Activated T-cell treated with anti-CD3 and anti-CD28 coated beads, Interleukin-2, amount 50 U/mL, for 4 hours (primary cell): ENCODE measurements at places on chromosomes 12 and 14. TPM values are rescaled to one million over a fixed set of nuclear protein-coding genes. Genes with fewer than 3 reads are reported as not detected.
A peak's percentile ranks its signal among the peaks of the same experiment; 100 is the strongest.

DNA sequence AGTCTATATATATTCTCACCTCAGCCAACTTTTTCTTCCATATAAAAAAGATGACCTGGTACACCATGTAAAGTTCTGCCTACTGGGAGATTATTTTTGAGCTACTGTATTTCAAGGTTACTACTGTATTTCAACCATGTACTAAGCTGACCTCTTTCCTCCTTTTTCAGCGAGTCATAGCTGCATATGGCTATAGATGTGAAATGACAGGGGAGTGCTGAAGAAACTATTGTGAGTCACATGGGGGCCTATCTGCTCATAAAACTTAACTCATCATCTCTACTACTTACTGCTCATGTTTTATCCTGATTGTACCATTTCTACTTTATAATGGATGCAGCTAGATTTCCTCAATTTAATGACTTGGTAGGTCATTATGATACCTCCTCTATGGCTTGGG lies 571.4 kb upstream of the ATP2B1 start:
- no peak for DNase-seq

DNA sequence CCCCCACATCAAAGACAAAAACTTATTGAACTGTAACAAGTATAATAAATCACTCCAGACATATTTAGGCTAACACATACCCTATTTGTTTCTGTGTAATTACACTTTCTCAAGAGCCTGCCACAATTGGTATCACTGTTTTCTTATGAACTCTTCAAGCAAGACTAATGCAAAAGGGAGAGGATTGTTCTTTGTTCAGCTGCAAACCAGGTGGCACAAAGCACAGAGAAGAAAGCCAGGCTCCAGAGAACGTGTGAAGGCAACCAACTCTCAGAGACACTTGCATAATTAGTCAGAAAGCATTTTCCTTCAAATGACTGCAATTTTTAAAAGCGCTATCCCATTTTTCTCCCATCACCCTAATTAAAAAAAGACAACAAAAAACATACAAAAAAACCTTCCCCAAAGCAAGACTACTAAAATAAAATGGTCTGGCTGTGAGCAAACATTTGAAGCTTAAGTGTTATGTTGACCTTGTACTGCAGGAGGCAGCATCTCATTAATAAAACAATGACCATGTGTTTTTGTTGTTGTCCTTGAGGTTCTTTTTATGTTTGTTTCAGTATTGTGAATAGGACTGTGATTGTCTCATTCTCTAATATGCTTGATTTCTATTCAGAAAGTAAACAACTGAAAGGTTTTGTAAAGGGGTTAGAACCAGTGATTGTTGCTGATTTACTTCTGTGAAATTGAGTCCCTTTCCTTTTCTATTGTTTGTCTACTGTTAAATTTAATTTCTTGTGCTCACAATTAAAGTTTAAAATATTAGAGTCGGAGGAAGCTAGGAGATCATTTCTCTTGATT lies 452.7 kb upstream of the PDE3A start:
- DNase-seq, result no peak

- DNase-seq, result no peak
These were observed 459.6 kb upstream of the RGS6 start for GRCh38 chr14:71472356-71473340.

DNA sequence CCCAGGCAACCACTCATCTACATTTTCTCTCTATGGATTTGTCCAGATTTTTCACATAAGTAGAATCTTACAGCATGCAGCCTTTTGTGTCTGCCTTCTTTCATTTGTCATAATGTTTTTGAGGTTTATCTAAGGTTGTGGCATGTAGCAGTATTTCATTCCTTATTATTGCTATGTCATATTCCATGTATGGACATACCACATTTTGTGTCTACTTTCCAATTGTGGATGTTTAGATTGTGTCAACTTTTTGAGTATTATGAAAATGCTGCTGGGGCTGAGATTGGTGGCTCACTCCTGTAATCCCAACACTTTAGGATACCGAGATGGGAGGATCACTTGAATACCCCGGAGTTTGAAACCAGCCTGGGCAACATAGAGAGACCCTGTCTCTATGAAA lies 3.2 kb upstream of the ATXN2 start:
- no peak for DNase-seq

DNA sequence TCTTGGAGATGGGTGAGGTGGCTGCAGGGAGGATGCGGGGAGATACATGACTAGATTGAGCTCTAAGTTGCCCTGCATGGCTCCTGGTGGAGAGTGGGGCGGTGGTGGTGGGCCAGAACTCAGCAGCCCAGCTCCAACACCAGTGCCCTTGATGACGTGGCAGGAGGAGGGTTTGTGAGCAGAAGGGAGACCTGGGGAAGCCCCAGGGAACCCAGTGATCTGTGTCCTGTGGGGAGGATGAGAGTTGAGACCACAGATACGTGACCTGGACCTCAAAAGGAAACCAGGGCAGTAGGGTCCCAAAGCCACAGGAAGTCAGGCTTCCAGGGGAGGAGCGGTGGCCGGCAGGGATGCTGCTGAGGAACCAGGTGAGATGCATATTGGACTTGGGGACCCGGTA lies 989.1 kb upstream of the TMEM132C start:
- no peak for DNase-seq

- DNase-seq, result peak; percentile 88
These were observed 25.3 kb upstream of the GPR132 start for GRCh38 chr14:105090493-105091053.

GRCh38 chr12:14454098-14454907 lies 88.8 kb downstream of the ATF7IP start:
- DNase-seq, result no peak

DNA sequence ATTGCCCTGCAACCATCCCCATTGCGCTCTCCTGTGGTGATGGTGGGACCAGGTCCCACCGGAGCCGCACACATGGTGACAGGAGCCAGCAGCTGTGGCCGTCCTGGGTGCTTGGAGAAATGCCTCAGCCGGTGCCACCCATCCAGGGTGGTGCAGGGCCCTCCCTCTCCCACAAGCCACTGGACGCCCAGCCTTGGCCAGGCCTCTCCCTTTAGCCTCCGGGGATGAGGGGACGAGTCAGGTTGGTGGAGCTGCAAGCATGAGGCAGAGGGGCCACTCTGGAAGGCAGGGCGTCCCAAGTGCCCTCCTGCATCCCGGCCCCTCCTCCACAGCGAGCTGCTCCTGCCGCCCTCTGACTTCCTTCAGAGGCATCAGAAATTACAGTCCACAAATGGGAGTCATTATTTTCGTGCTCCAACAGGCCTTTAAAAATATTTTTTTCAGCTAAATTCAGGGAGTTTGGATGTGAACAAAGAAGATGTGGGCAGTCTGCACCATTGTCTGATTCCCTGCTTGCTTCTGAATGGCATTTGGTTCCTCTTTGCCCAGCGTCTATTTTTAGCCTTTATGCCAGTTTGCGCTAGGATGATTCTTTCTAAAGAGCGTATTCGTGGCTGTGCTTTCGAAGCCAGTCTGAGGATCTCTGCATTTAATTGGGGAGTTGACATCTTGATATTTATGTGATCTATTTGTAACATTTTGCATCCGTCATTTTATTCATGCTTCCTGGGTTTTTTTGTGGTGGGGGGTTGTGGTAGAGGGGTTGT lies 189.4 kb downstream of the ADGRD1 start:
- DNase-seq, result no peak

GRCh38 chr14:102215071-102215470 lies 75.4 kb downstream of the WDR20 start:
- DNase-seq, result no peak

- DNase-seq, result no peak
These were observed 37.0 kb downstream of the TRAFD1 start for GRCh38 chr12:112162241-112162790.

DNA sequence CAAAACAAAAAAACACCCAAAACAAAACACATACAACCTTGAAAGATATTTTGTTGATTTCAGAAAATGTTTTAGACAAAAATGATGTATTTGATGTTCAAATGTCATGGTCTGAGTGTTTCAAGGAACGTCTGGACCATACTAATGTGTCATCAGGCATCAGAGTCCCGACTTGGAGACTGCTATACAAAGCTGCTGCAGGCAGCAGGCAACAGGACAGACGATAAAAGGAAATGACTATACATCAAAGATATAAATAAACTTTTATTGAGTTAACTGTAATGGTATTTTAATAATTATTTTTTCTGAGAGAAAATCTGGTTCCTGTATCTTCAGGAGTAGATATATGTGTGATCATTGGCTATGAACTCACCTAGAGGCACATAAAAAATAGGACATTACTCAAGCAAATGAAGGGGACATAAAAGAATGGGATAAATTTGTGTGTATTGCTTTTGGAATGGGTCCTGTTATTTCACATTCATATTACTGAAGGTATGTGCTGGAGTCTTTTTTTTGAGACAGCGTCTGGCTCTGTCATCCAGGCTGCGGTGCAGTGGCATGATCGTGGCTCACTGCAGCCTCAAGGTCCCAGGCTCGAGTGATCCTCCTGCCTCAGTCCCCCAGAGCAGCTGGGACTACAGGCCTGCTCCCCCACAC lies 87.3 kb upstream of the HECTD1 start:
- DNase-seq, result no peak

DNA sequence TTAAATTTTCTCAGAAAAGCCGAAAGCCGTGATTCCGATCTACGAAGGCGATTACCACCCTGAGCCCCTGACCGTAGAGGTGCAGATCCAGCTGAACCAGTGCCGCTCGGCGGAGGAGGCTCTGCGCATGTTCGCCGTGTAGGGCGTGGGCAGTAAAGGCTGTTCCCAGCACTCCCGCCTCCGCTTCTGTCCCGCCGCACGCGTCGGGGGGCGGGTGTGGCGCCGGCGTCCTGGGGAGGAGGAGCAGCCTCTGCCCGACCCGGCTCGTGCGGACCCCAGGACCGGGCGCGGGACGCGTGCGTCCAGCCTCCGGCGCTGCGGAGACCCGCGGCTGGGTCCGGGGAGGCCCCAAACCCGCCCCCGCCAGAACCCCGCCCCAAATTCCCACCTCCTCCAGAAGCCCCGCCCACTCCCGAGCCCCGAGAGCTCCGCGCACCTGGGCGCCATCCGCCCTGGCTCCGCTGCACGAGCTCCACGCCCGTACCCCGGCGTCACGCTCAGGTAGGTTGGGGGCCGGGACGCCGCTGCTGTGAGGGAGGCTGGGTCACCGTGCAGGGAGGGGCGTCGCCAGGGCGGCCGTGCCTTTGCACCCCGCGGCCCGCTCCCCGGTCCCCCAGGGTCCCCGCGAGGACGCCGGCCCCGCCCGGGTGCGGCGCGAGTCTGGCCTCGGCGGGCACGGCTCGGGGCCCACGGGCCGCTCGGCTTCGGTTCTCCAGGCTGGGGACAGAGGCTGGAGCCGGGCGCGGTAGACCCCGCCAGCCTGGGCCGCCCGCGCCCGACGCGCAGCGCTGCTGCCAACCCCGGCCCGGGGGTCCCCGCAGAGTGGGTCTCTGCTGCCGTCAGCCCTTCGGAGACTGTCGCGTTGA lies at the start of gene B3GNT4:
TSS of gene B3GNT4 (plus strand) at position 409 of the 866 bp plus-strand sequence. CDS start 910 bp downstream, outside the sequence.
- DNase-seq, result peak; percentile 74

- no peak for DNase-seq
These were observed 95.0 kb downstream of the SYT1 start for GRCh38 chr12:78959556-78959955.

DNA sequence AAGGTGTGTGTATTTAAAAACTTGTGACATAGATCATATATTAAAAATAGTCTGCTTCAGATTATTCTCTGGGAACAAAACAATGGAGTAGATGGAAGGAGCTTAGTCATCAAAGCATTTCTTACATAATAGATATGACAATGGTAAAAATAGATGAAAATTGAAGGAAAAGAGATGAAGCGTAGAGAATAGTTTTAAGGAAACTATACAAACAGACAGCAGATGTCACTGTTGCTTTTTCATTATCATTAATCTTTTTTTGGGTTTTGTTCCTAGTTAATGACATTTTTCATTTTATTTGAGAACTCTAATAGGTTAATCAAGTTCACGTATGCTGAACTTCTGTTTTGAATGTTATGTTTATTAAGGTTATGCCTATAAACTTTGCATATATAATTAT lies 149.2 kb upstream of the FBXO33 start:
- DNase-seq, result no peak

DNA sequence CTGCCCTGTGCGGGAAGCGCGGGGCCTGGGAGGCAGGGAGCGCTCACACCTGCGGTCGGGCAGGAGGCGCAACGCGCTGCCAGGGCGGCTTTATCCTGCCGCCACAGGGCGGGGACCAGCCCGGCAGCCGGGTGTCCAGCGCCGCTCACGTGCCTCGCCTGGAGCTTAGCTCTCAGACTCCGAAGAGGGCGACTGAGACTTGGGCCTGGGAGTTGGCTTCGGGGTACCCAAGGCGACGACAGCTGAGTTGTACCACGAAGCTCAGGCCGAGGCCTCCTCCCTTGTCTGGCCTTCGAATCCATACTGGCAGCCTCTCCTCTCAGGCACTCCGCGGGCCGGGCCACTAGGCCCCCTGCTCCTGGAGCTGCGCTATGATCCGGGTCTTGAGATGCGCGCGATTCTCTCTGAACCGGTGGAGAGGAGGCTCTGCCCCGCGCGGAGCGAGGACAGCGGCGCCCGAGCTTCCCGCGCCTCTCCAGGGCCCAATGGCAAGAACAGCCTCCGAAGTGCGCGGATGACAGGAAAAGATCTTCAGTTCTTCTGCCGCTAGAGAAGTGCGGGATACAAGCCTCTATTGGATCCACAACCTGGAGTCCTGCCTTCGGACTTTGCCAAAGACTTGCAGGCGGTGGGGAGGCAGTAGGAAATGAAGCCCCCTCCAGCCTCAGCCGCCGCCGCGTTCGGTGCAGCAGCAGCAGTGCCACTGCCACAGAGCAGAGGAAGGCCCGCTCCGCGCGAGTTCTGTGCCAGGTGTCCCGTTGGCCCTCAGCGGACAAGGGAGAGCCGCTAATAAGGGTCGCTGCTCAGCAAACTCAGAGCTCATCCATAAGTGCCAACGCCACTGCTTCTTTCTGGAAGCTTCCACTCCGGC lies 6.8 kb downstream of the SIX1 start:
- no peak for DNase-seq

- DNase-seq, result peak; percentile 79
These were observed 473.1 kb downstream of the TMEM121 start for GRCh38 chr14:105999361-106000028.

GRCh38 chr14:50874757-50875156 lies 2.9 kb downstream of the ABHD12B start:
- no peak for DNase-seq

- no peak for DNase-seq
These were observed 1.5 kb downstream of the KRT8 start for GRCh38 chr12:52903285-52903854.

Gene CEP290
- 15.1 TPM for total RNA-seq

Gene CDKN1B
- total RNA-seq, result 24.5 TPM

Gene SLC5A8
- not detected for total RNA-seq

Gene VRTN
- 0.08 TPM for total RNA-seq

Gene DCAF5
- 28.0 TPM for total RNA-seq

Gene TAS2R7
- not detected for total RNA-seq

Gene NR2C1
- 13.4 TPM for total RNA-seq

Gene PPP1R3E
- 7.3 TPM for total RNA-seq

Gene GPR162
- not detected for total RNA-seq

Gene C14orf132
- total RNA-seq, result 0.43 TPM
